ENCODE measurements at places on chromosomes 1 and 21. TPM values are rescaled to one million over a fixed set of nuclear protein-coding genes. Genes with fewer than 3 reads are reported as not detected.

DNA sequence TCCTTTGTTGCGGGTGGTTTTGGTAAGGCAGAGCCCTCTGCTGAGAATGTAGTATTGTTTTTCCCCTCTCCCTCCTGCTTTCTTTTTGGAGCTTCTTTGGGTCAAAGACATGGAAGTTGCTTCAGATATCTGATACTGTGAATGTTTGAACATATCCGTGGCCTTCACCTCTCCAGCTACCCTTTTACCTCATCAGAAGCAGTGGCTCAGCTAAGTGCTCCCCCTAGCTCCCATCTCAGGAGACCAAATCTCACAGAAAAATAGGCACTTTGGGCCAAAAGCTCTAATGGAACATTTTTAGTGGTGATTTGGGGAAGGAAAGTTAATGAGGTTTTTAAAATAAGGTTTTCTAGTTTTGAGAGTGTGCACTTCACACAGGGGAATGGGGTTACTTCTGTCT, 6.3 kb downstream of the TMEM200B start:
- H3K4me1 ChIP-seq: peaks cover 12% of the 10 kb centered on the region
- peaks cover 10% of the 10 kb centered on the region for H3K27me3 ChIP-seq
- H3K27ac ChIP-seq: no peak overlapping the region
- DNase-seq: no peak
- peaks cover 8% of the 10 kb centered on the region for H3K36me3 ChIP-seq

PTTG1IP gene
- 49.9 TPM for total RNA-seq

DNA sequence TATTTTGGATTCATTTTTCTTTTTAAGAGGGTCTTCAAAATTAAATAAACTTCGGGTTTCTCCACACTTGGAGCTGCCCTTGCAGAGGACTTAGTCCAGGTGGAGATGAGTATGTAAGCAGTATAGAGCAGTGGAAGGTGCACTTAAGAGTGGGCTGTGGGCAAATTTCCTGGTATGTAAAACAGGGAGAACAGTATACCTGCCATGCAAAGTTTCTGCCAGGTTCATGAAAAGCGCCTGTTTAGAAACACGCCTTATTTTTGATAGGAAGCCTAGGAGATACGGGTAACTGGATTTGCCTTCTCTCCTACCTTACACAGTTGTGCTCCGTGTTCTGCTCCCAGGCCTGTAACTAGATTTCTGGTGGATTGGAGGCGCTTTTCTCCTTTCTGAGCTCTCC, 1.2 kb downstream of the KDM4A start:
- peak overlapping the region; percentile 59 for H3K27ac ChIP-seq
- no peak for DNase-seq
- H3K4me3 ChIP-seq: peak overlapping the region; percentile 92

DNA sequence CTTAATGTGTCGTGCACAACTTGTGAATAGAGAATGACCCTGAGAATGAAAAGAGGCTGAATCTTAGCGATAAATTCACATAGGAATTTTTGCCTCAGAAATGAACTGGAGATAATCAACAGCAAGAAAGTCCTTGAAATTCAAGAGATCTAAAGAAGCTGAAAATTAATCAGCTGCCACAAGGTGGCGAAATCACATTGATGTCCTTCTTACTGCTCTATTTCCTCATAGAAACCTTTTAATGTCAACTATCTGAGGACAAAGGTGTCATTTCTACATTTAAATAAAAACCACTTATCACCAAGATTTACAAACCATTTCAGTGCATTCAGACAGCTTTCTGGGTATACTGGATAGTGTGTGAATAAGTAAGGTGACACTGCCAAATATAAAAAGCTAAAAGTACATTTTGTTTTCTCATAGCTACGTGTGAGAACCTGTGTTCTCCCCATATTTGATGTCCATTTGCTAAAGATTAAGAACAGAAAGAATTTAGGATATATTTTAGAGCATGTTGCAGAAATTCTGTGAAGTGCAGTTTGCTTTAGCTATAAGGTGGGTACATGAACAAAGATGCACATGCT, 485.3 kb upstream of the PTBP2 start:
- no peaks in the 10 kb centered on the region for H3K4me1 ChIP-seq
- no peak overlapping the region for H3K27ac ChIP-seq
- no peak overlapping the region for H3K4me3 ChIP-seq
- H3K36me3 ChIP-seq: no peaks in the 10 kb centered on the region
- no peaks in the 10 kb centered on the region for H3K27me3 ChIP-seq

DNA sequence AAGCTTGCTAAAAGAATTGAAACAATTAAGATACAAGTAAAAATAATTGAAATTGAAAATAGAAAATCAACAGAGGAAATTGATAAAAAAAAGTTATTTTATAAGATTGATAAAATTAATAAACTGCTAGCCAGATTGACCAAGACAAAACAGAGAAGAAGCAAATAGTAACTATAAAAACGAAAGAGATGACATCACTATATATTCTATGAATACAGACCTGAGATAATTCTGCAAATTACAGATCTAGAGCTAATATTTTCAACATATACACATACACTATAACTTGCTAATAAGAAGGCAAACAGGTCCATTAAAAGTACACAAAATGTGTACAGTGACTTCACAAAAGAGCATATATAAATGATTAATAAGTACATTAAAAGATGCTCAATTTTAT, 90.1 kb upstream of the RNPC3 start:
- H3K4me3 ChIP-seq: no peak overlapping the region
- H3K4me1 ChIP-seq: no peaks in the 10 kb centered on the region
- H3K27ac ChIP-seq: no peak overlapping the region
- no peaks in the 10 kb centered on the region for H3K36me3 ChIP-seq
- DNase-seq: no peak

RUNX3 gene
- total RNA-seq: 246 TPM

DNA sequence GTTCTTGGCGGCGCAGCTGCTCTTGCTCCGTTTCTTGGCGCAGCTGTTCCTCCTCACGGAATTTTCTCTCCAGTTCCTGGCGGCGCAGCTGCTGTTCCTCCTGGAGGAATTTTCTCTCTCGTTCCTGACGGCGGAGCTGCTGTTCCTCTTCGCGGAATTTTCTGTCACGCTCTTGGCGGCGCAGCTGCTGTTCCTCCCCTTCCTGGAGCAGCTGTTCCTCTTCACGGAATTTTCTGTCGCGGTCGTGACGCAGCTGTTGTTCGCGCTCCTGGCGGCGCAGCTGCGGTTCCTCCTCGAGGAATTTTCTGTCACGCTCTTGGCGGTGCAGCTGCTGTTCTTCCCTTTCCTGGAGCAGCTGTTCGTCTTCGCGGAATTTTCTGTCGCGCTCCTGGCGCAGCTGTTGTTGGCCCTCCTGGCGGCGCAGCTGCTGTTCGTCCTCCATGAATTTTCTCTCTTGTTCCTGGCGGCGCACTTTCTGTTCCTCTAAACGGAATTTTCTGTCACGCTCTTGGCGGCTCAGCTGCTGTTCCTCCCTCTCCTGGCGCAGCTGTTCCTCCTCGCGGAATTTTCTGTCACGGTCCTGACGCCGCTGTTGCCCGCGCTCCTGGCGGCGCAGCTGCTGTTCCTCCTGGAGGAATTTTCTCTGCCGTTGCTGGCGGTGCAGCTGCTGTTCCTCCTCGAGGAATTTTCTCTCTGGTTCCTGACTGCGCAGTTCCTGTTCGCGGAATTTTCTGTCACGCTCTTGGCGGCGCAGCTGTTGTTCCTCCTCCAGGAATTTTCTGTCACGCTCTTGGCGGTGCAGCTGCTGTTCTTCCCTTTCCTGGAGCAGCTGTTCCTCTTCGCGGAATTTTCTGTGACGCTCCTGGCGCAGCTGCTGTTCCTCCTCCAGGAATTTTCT, 7.0 kb downstream of the TCHH start:
- no peak overlapping the region for H3K4me3 ChIP-seq
- H3K36me3 ChIP-seq: peaks cover 7% of the 10 kb centered on the region
- no peaks in the 10 kb centered on the region for H3K4me1 ChIP-seq
- peaks cover 18% of the 10 kb centered on the region for H3K27me3 ChIP-seq
- no peak overlapping the region for H3K27ac ChIP-seq

DNA sequence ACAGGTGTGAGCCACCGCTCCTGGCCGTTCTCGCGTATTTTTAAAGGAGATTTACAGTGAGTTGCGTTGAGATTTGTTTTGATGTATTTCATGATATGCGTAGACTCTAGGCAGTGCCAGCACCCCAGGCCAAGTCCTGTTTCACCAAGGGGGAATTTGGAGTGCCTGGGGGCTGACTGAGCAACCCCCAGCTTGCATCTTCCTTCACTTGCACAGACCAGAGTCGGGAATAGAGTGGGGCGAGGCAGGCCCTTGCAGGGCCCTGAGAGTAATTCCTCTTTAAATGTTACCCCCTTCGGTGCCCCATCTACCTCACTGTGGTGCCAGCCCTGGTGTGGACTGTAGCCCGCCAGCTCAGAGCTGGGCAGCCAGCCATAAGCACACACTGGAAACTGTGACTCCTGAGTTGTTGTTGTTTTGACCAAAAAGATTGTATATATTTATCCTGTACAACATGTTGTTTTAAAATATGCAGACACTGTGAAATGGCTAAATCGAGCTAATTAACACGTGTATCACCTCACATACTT, 269.5 kb downstream of the NPHP4 start:
- DNase-seq: no peak
- no peaks in the 10 kb centered on the region for H3K4me1 ChIP-seq
- H3K36me3 ChIP-seq: no peaks in the 10 kb centered on the region

MPZ gene
- total RNA-seq: 3.9 TPM

DNA sequence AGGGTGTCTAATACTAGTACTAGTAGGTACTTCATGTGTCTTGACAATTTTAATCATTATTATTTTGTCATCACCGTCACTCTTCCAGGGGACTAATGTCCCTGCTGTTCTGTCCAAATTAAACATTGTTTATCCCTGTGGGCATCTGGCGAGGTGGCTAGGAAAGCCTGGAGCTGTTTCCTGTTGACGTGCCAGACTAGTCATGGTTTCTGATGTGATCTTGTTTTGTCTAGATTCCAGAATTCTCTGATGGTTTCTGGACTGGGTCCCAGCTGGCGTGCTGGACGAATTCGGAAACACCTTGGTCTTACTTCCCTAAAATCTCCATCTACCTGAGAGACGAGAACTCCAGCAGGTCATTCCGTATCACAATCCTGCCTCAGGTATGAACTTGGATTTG, 66.1 kb upstream of the FAM3B start:
- H3K4me3 ChIP-seq: no peak overlapping the region
- H3K27ac ChIP-seq: no peak overlapping the region
- no peak for DNase-seq
- no peaks in the 10 kb centered on the region for H3K4me1 ChIP-seq

EDN2 gene
- not detected for total RNA-seq

DNA sequence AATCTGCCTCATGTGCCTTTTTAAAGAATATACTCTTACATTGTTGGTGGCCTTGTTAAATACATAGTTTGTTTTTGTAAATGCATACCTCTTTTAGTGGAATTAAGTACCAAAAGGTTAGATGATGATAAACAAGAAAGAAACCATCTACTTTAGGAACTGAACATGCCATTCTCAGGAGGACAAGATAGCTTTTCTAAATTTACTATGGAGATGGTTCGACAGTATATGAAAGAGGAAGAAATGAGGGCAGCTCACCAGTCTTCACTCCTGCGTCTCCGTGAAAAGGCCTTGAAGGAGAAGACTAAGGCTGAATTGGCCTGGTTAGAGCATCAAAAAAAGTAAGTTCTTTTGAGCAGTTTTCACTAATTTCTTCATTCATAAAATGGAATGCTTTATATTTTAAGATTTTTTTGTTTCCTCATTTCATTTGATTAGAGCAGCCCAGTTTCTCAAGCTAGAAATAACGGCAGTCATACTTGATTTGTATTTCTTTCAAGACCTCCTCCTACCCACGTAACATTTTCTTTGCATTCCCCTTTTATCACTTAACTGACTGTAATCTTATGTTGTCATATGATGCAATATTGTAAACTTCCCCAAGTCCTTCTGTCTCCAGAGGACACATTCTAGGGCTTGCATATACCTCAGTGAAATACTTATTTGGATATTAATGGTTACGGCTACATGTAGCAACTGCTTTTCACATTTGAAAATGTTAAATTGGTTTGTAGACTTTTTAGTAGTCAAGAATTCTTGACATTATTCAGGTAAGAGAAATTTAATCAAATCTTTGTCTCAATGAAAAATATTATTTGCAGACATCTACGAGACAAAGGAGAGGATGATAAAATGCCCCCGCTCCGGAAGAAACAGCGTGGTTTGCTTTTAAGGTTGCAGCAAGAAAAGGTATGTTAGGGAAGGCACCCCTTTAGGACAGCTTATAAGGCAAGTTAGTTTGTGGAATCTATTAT, 99.3 kb downstream of the CEP350 start:
- H3K27me3 ChIP-seq: no peaks in the 10 kb centered on the region
- H3K4me3 ChIP-seq: no peak overlapping the region
- no peak for DNase-seq
- H3K4me1 ChIP-seq: peaks cover 7% of the 10 kb centered on the region
- no peak overlapping the region for H3K27ac ChIP-seq

GBP2 gene
- 150 TPM for total RNA-seq

CDC14A gene
- 43.1 TPM for total RNA-seq

GRCh38 chr1:93408203-93408602, 39.7 kb upstream of the FNBP1L start:
- H3K27me3 ChIP-seq: peaks cover 24% of the 10 kb centered on the region
- H3K27ac ChIP-seq: no peak overlapping the region
- DNase-seq: no peak
- H3K4me3 ChIP-seq: no peak overlapping the region
- peaks cover 2% of the 10 kb centered on the region for H3K36me3 ChIP-seq
- H3K4me1 ChIP-seq: no peaks in the 10 kb centered on the region

DNA sequence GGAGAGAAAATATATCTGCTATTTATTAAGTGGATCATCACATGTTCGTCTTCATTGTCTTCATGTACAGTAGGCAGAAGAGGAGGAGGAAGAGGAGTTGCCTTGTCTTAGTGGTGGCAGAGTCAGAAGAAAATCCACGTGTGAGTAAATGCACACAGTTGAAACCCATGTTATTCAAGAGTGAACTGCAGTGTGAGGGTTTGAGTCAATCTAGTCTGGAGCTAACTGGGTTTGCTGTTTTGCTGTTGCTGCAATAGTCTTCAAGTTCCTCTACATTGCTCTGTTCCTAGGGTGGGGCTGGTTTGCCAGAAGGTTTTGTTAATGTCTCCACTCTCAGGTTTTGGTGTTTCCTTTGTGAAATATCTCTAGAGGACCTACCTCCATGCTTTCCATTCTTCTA, 3.1 kb upstream of the CD1A start:
- H3K4me1 ChIP-seq: peaks cover 20% of the 10 kb centered on the region
- DNase-seq: no peak
- H3K27me3 ChIP-seq: peaks cover 32% of the 10 kb centered on the region
- H3K27ac ChIP-seq: no peak overlapping the region

Data from activated CD8-positive, alpha-beta memory T cell treated with anti-CD3 and anti-CD28 coated beads, Interleukin-2, amount 10 ng/mL, durations not matched to agents 7 days and 5 days (primary cell).